ENCODE measurements at places on chromosomes 4 and X.

DNA sequence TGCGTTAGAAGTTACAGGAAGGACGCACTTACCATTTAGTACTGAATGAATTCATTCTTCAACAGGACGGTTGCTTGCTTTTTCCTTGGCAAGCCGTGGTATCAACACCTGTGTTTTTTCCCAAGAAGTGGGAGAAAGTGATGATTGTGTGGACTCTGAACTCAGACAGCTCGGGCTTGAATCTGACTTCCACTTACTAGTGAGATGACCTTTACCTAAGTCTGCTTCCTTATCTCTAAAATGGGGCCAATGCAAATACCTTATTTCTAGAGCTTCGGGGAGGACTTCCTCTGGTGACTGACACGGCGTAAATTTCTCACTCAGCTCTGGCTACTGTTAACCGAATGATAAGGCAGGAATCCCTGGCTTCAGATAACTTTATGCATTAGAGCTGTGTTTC, 146.8 kb upstream of the RBPJ start:
- H3K27ac ChIP-seq = no peak overlapping the region
- H3K4me1 ChIP-seq = peaks cover 8% of the 10 kb centered on the region
- no peaks in the 10 kb centered on the region for H3K27me3 ChIP-seq
- no peaks in the 10 kb centered on the region for H3K36me3 ChIP-seq

GRCh38 chrX:53481816-53482465, 47.8 kb upstream of the HSD17B10 start:
- no peaks in the 10 kb centered on the region for H3K36me3 ChIP-seq
- H3K27ac ChIP-seq = no peak overlapping the region
- H3K27me3 ChIP-seq = peaks cover 29% of the 10 kb centered on the region

DNA sequence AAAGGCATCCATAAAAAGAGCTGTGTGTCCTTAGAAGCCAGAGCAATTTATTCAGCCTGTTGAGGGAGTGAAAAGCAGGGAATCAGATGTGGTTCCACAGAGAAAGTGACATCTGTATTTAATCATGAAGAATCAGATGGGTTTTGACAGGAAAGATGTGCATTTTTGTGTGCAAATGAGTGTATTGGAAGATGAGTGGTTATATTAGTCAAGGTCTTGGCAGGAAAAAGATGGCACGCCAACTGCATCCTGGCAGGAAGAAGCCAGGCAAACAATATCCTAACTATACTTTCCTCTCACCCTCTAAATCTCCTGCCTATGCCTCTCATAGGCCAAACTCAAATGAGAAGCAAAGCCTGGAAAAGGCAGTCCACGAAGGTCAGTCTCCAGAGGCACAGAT, 59.1 kb downstream of the SCFD2 start:
- H3K27me3 ChIP-seq = no peaks in the 10 kb centered on the region
- H3K36me3 ChIP-seq = no peaks in the 10 kb centered on the region
- H3K27ac ChIP-seq = no peak overlapping the region
- no peak for DNase-seq
- no peaks in the 10 kb centered on the region for H3K4me1 ChIP-seq
- H3K4me3 ChIP-seq = no peak overlapping the region

GRCh38 chrX:46204721-46205422, 340.3 kb downstream of the ZNF674 start:
- H3K4me1 ChIP-seq = no peaks in the 10 kb centered on the region
- DNase-seq = no peak
- no peak overlapping the region for H3K4me3 ChIP-seq
- no peak overlapping the region for H3K27ac ChIP-seq

GRCh38 chrX:57329008-57329407, 42.5 kb downstream of the FAAH2 start:
- DNase-seq = no peak
- no peak overlapping the region for H3K4me3 ChIP-seq
- no peaks in the 10 kb centered on the region for H3K27me3 ChIP-seq
- no peaks in the 10 kb centered on the region for H3K4me1 ChIP-seq
- no peaks in the 10 kb centered on the region for H3K36me3 ChIP-seq
- no peak overlapping the region for H3K27ac ChIP-seq

DNA sequence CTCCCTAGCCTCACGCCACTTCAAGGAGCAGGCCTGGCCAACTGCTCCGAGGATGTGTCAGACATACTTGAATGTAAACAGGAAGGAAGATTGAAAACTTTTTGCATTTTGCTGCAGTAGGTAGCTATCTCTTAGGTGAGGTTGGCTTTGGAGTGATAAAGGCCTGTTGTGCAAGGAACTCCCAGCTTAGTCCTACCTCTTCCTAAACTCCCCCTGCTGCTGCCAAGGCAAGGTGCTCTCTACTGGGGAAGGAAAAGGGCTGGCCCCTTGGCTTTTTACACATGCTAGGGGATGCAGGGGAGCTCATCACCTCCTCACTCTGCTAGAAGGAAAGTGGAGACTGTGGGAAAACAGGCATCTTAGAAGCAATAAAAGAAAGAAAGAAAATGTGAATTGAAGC, 10.7 kb upstream of the BRS3 start:
- H3K27ac ChIP-seq = no peak overlapping the region
- DNase-seq = no peak
- no peak overlapping the region for H3K4me3 ChIP-seq
- H3K27me3 ChIP-seq = peaks cover 5% of the 10 kb centered on the region

GRCh38 chr4:13118633-13119032, 365.5 kb downstream of the RAB28 start:
- no peak for DNase-seq
- H3K27me3 ChIP-seq = no peaks in the 10 kb centered on the region
- no peaks in the 10 kb centered on the region for H3K36me3 ChIP-seq

Measured in spinal cord (tissue), 10 donors.